Upper lobe of left lung (tissue), 6 donors: ENCODE measurements at places on chromosomes 1 and 21. TPM values are rescaled to one million over a fixed set of nuclear protein-coding genes. Genes with fewer than 3 reads are reported as not detected.

The KIF2C gene
- total RNA-seq, result 2.7 TPM

DNA sequence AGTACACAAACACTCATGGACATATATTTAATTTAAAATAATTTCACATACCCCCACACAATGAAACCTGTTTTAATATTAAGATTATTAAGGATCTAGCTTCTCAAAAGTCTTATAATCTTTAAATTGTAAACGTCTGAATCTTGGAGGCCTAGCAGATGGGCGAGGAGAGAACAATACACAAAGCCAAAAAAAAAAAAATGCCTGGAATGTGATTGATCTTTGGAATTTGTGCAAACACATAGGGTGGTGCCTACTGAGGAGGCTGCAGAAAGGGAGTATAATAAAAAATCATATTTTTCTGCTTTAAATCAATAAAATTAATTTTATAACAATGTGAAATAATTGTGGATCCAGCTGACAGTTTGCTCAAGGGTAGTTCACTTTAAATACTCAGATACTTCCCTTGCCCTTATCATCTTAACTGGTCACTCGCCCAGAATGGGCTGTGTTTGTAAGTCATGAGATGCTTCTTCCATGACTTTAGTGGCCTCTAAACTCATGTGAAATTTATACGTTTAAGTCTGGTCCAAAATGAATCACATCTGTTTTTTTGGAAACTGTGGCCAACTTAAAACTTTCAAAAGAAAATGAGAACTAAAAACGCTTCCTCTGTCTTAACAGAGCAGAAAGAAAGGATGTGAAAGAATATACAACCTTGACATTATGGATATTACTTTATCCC, 802.8 kb upstream of the CXADR start:
- H3K4me3 ChIP-seq, result no peak overlapping the region
- DNase-seq, result no peak
- no peaks in the 10 kb centered on the region for H3K27me3 ChIP-seq
- H3K27ac ChIP-seq, result no peak overlapping the region

GRCh38 chr1:44512313-44512885, 107.3 kb downstream of the RNF220 start:
- DNase-seq, result no peak
- H3K36me3 ChIP-seq, result no peaks in the 10 kb centered on the region
- no peak overlapping the region for H3K27ac ChIP-seq

GRCh38 chr1:218382261-218382660, 37.1 kb downstream of the TGFB2 start:
- no peak overlapping the region for H3K4me3 ChIP-seq
- H3K4me1 ChIP-seq, result peaks cover 10% of the 10 kb centered on the region
- no peak overlapping the region for H3K27ac ChIP-seq

- no peak overlapping the region for H3K4me3 ChIP-seq
- no peak overlapping the region for H3K27ac ChIP-seq
- H3K27me3 ChIP-seq, result peaks cover 7% of the 10 kb centered on the region
- DNase-seq, result peak; percentile 69
- H3K36me3 ChIP-seq, result no peaks in the 10 kb centered on the region
- H3K4me1 ChIP-seq, result no peaks in the 10 kb centered on the region
Observed at GRCh38 chr21:45234127-45234526, 53.6 kb downstream of the POFUT2 start.

DNA sequence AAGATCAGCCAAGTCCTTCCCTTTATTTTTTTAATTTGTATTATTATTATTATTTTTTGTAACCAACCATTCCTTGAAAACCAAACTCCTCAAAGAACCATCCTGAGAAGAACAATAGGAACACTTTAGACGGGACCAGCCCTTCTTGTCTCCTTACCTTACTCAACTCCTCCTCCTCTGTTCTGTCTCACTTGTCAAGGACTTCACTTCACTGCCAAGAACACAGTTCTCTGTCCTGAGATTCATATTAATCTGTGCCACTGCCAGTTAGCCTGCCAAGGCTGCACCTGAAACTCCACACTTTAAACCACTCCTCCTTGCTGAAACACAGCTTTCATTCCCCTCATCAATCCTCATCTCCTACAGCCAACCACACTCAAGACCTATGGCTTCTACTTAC, 73.8 kb upstream of the ATP1A1 start:
- no peak overlapping the region for H3K4me3 ChIP-seq
- no peak for DNase-seq
- no peaks in the 10 kb centered on the region for H3K4me1 ChIP-seq
- no peaks in the 10 kb centered on the region for H3K36me3 ChIP-seq
- H3K27me3 ChIP-seq, result no peaks in the 10 kb centered on the region

The PTGFRN gene
- 17.8 TPM for total RNA-seq

The ATP1A4 gene
- not detected for total RNA-seq

- no peaks in the 10 kb centered on the region for H3K36me3 ChIP-seq
- H3K27ac ChIP-seq, result no peak overlapping the region
- no peak overlapping the region for H3K4me3 ChIP-seq
- no peaks in the 10 kb centered on the region for H3K27me3 ChIP-seq
- no peaks in the 10 kb centered on the region for H3K4me1 ChIP-seq
Observed at GRCh38 chr21:27423038-27423437, 456.1 kb upstream of the ADAMTS5 start.

- H3K4me3 ChIP-seq, result no peak overlapping the region
- no peaks in the 10 kb centered on the region for H3K4me1 ChIP-seq
- no peaks in the 10 kb centered on the region for H3K36me3 ChIP-seq
- DNase-seq, result no peak
Observed at GRCh38 chr21:39156024-39156423, 27.2 kb downstream of the PSMG1 start.

- H3K4me1 ChIP-seq, result peaks cover 9% of the 10 kb centered on the region
- peak overlapping the region; percentile 75 for H3K4me3 ChIP-seq
- no peaks in the 10 kb centered on the region for H3K36me3 ChIP-seq
- H3K27ac ChIP-seq, result peak overlapping the region; percentile 80
Observed at GRCh38 chr1:85465786-85466134, 801 bp upstream of the DDAH1 start.

- peaks cover 10% of the 10 kb centered on the region for H3K4me1 ChIP-seq
- H3K27me3 ChIP-seq, result no peaks in the 10 kb centered on the region
- H3K27ac ChIP-seq, result no peak overlapping the region
- H3K4me3 ChIP-seq, result no peak overlapping the region
Observed at GRCh38 chr1:245306628-245307410, 152.0 kb downstream of the KIF26B start.

The BNIPL gene
- total RNA-seq, result 2.3 TPM

- no peak for DNase-seq
- H3K27me3 ChIP-seq, result no peaks in the 10 kb centered on the region
- no peak overlapping the region for H3K27ac ChIP-seq
- H3K4me3 ChIP-seq, result no peak overlapping the region
Observed at GRCh38 chr1:196043268-196043667, 565.0 kb downstream of the KCNT2 start.

DNA sequence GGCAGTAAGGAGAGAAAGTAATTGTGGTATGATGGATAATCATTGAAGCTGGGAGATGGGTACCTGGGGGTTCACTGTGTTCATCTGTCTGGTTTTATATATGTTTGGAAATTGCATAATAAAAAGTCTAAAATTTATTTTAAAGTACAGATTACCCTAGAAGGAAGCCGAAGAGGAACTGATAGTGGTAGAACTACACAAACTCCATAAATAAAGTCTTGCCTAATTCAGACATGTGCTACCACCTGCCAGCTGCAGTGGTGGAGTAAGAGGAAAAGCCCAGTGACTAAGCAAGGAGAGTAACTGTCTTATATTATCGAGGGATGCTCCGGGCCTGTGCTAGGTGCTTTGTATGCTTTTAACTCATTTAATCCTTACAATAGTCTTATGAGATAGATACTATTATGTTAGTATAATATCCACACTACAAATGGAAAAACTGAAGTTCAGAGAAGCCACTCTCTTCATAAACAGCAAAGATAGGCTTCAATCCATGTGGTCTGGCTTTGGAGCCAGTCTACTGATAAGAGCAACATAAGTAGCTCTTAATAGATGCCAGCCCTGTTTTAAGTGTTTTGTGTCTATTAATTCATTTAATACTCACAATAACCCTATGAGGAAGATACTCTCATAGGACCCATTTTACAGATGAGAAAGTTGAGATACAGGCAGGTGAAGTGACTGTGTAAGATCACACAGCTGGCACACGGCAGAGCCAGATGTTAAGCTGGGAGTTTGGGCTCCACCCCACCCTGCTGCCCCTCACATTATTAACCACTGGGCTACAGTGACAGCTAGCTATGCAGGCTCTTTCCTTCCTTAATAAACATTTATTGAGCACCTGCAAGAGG, 56.8 kb upstream of the HNRNPU start:
- no peak overlapping the region for H3K4me3 ChIP-seq
- H3K27me3 ChIP-seq, result no peaks in the 10 kb centered on the region
- no peak for DNase-seq

The MRPL39 gene
- 19.4 TPM for total RNA-seq

DNA sequence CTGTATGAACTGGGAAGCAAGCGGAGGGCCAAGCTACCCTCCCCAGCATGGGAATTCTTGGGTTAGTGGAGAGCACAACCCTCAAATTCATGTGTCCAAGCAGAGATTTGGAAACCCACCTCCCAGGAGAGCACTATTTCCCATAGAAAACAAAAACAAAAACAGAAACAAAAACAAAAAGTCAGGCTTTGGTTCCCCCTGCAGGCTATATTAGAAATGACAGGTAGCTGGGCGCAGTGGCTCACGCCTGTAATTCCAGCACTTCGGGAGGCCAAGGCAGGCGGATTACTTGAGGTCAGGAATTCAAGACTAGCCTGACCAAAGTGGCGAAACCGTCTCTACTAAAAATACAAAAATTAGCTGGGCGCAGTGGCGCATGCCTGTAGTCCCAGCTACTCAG, 10.8 kb downstream of the MINDY1 start:
- H3K27me3 ChIP-seq, result no peaks in the 10 kb centered on the region
- H3K4me1 ChIP-seq, result peaks cover 6% of the 10 kb centered on the region
- peak; percentile 49 for DNase-seq
- no peak overlapping the region for H3K4me3 ChIP-seq
- peak overlapping the region; percentile 70 for H3K27ac ChIP-seq

The BRDT gene
- total RNA-seq, result not detected

GRCh38 chr1:218510153-218510772, 165.1 kb downstream of the TGFB2 start:
- H3K4me1 ChIP-seq, result no peaks in the 10 kb centered on the region
- no peak overlapping the region for H3K27ac ChIP-seq
- no peaks in the 10 kb centered on the region for H3K27me3 ChIP-seq
- H3K36me3 ChIP-seq, result no peaks in the 10 kb centered on the region
- DNase-seq, result no peak
- no peak overlapping the region for H3K4me3 ChIP-seq

DNA sequence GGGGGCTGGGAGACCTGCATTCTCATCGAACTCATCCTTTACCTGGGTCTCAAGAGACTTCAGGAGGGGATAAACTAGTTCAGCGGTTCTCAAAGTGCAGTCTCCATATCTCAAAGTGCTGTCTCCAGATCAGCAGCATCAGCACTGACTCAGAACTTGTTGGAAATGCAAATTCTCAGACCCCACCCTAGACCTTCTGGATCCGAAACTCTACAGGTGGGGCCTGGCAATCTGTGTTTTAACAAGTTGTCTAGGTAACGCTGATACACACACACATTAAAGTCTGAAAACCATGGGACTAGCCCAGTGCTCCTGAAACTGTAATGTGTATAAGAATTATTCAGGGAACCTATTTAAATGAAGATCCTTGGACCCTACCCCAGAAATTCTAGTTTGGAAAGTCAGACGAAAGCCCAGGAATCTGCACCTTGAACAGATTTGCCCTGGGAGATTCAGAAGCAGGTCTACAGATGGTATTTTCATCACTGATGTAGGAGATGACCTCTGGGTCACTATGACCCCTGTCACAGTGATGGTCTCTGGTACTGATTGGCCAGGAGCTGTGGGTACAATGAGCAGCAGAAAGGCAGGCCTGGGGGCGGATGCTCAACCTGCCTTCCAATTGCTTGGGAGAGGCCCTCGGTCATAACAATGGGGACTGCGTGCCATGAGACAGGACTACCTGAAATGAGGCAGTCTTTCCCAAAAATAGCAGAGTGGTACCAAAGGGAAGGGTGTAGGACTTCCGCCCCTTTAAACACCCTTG, 127.2 kb downstream of the FAM78B start:
- H3K4me1 ChIP-seq, result no peaks in the 10 kb centered on the region
- H3K36me3 ChIP-seq, result no peaks in the 10 kb centered on the region
- no peak for DNase-seq
- H3K4me3 ChIP-seq, result no peak overlapping the region
- no peak overlapping the region for H3K27ac ChIP-seq

DNA sequence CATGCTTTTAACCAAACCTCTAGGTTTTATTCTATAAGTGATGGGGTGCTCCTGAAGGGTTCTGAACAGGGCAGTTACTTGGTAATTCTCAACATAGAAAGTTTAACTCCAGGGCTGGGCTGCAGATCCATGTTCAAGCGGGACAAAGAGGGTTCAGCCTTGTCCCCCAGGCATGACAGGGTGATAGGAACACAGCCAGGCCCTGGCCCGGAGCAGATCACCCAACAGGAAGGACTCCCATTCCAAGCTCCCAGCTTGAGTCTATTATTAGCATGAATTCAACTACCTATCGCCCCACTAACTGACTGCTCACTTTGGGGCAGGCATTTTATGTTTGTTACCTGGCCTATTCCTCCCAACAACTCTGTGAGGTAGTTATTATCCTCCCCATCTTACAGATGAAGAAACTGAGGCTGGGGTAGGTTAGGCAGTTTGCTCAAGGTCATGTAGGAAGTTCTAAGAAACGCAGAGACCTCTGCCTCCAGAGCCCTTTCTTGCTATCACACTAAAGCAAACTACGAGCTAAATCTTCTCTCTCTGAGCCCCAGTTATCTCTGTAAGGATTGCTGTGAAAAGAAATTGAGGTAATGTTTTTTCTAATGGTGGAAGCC, 14.5 kb downstream of the ASAP3 start:
- no peak overlapping the region for H3K4me3 ChIP-seq
- no peaks in the 10 kb centered on the region for H3K27me3 ChIP-seq
- peaks cover 9% of the 10 kb centered on the region for H3K4me1 ChIP-seq
- no peak for DNase-seq
- H3K36me3 ChIP-seq, result no peaks in the 10 kb centered on the region

The COL6A1 gene
- 310 TPM for total RNA-seq

The RRAGC gene
- total RNA-seq, result 20.8 TPM

The RUNX3 gene
- 15.6 TPM for total RNA-seq

GRCh38 chr1:232776526-232777106, 28.6 kb upstream of the MAP10 start:
- H3K4me1 ChIP-seq, result no peaks in the 10 kb centered on the region
- no peak overlapping the region for H3K4me3 ChIP-seq
- no peaks in the 10 kb centered on the region for H3K36me3 ChIP-seq
- no peak for DNase-seq

- peaks cover 76% of the 10 kb centered on the region for H3K4me1 ChIP-seq
- H3K27ac ChIP-seq, result peak overlapping the region; percentile 77
- no peak for DNase-seq
- H3K4me3 ChIP-seq, result no peak overlapping the region
- H3K27me3 ChIP-seq, result no peaks in the 10 kb centered on the region
Observed at GRCh38 chr21:39005502-39005787, 177.8 kb downstream of the PSMG1 start.
